ENCODE measurements at places on chromosomes 4 and X.

- DNase-seq: no peak
Observed at GRCh38 chr4:4874254-4874653, 14.8 kb downstream of the MSX1 start.

- DNase-seq: no peak
Observed at GRCh38 chr4:25993395-25994185, 79.6 kb downstream of the SMIM20 start.

- no peak for DNase-seq
Observed at GRCh38 chr4:172892300-172892699, 276.3 kb upstream of the GALNT7 start.

DNA sequence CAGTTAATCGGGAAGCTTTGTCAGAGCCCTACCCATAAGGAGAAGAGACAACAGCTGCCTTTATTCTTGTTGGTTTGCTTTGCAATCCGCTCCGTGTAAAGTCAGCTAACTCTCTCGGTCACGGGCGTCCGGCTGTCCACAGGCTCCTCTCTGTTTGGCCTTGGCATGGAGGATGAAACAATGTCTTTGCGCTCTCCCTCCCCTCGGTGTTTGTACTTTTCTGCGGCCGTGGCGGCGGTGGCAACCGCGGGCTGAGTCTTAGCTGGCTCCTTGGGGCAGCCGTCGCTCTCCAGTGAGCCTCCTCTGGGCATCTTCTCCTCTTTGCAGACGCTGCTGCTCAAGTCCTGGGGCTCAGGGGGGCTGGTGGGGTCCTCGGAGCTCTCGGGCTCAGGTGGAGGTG, 10.6 kb upstream of the IRAK1 start:
- DNase-seq: no peak

DNA sequence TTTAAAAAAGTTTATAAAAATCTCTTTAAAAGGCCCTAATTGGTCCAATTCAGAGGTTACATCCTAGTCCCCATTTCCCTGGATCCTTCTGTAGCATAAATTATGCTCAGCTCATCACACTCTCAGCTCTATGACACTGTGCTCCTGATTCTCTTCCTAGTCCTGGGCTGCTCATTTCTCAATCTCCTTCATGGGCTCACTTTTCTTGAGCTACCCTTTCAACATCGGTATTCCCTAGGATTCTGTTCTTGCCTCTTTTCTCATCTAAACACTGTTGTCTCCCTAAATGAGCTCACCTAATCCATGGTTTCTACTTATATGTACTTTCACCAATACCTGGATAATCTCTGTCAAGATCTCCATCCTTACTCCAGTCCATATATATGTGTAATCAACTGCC, 14.7 kb downstream of the KLHL15 start:
- no peak for DNase-seq

DNA sequence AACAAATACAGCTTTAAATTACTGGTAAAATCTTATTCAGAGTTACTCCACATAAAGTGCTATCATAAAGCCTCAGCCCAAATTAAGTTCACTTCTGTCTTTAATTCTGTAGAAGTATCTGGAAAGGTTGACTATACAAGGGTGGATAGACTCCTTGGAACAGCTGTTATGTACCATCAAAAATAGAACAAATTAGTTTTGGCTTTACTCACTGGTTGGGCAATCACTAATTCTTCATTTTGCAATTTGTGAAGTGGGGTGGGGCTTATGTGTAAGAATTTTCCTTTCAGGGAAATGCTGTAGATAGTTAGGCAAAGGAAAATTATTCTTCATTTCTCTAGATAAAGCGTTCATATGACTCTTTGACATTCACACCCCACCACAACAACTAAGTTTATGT, 7.8 kb downstream of the DIAPH2 start:
- DNase-seq: no peak

GRCh38 chr4:4474476-4474875, 67.4 kb downstream of the STX18 start:
- no peak for DNase-seq

DNA sequence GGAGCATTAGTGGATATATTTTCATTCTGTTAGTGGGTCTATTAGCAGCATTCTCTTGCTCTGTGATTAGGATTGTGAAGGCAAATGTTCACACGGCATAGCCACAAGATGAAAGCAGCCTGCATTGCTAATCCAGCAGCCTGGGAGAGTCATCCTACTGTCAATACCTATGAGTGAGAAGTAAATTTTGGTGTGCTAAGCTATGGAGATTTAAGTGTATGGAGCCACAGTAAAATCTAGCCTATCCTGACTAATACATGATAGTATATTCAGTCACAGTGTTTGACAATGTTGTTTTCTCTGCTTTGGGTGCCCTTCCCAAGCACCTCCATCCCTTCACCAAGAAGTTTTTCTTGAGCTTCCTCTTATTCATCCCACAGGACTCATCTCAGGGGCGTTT, 47.2 kb upstream of the TMPRSS11F start:
- DNase-seq: no peak

- DNase-seq: no peak
Observed at GRCh38 chr4:56400560-56400959, 13.3 kb upstream of the AASDH start.

- DNase-seq: no peak
Observed at GRCh38 chr4:146645921-146646320, 7.2 kb downstream of the POU4F2 start.

DNA sequence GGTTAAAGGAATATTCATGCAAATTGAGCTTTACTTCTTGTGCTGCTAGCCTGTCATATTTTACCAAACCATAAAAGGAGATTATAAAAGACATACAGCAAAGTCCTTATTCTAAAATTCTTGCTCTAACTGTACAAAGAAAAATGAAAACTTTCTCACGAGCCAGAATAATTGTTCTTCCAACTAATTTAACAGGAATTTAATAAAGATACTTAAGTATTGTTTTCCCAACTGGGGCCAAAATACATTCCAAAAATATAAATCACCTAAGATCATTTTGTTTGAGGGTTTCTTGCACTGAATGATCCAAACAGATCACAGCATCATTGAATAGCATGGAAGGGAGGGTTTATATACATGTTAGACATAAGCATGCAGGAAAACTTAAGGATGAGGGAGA, 127.1 kb upstream of the PCDH18 start:
- DNase-seq: no peak

GRCh38 chrX:48896611-48897011, 957 bp downstream of the TIMM17B start:
- no peak for DNase-seq

DNA sequence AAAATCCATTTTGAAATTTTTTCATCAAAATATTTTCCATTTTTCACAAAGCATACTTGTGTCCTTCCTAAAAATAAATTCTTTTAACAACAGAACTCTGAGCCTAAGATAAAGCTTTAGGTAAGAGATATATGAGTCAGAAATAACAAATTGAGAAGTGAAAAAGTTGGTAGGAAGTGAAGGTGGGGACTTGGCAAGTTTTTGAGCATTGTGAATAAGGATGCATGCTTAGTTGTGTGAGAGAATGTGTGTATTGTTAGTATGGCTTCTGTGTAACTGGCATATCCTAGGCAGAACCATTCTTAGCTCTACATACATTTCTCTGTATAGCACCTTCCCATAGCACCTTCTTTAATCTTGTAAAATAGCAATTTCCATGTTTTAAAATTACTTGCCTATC, 6.8 kb downstream of the ASB5 start:
- DNase-seq: no peak

GRCh38 chr4:5889002-5889696, 3.7 kb downstream of the CRMP1 start:
- no peak for DNase-seq

- DNase-seq: no peak
Observed at GRCh38 chr4:2621419-2621818, 85.0 kb downstream of the FAM193A start.

DNA sequence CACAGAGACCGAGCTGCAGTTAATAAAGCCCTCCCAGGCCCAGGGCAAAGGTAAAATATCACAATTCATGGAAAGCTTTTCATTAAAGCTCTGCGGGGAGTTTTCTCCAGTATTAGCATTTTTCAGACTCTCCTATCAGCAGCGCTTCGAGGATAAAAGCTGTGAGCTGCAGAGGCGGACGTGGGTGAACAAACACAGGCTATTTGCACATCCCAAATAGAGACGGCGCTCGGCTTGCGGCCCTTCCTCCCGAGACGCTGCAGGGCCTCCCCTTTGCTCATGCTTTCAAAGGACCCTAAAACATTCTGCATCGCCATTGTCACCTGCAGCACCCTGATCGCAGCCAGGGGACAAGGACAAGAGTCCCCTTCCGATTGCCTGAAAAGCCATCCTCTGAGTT, 97.3 kb downstream of the SORCS2 start:
- no peak for DNase-seq

- no peak for DNase-seq
Observed at GRCh38 chr4:134019657-134020056, 181.9 kb downstream of the PABPC4L start.

DNA sequence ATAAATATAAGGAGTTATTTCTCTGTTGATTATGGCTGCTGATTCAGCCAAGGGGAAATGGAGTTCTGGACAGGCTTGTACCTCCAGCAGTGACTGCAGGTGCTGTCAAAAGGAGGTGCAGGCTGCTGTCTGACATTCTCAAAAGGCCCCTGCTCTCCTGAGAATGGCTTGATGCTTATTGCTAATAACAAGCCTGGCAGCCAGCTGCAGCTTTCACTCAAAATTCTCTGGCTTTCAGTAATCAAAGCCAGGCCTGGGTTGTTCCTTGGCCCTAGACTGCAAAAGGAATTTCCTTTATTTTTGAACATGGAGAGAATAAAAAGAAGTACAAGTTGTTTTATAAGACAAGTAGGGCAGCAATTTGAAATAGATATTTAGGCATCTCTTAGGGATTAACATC, 575.9 kb downstream of the MID1IP1 start:
- no peak for DNase-seq

GRCh38 chrX:118603981-118604380, 108.4 kb downstream of the DOCK11 start:
- DNase-seq: peak; percentile 4

- no peak for DNase-seq
Observed at GRCh38 chr4:23979534-23979933, 89.7 kb upstream of the PPARGC1A start.

- no peak for DNase-seq
Observed at GRCh38 chr4:163681208-163681821, 186.8 kb downstream of the TMA16 start.

- DNase-seq: no peak
Observed at GRCh38 chrX:30592831-30593230, 15.3 kb upstream of the TASL start.

DNA sequence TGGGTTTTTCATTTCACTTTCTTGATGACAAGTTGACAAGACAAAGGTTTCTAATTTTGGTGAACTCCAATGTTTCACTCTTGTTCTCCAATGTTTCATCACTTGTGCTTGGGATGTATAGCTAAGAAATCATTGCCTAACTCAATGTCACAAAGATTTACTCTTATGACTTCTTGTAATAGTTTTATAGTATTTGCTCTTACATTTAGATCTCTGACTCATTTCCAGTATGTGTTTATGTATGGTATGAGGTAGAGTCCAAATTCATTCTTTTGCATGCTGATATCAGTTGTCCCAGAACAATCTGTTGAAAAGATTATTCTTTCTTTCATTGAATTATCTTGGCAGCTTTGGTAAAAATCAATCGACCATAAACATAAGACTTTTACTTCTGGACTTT, 12.2 kb upstream of the NWD2 start:
- DNase-seq: no peak

DNA sequence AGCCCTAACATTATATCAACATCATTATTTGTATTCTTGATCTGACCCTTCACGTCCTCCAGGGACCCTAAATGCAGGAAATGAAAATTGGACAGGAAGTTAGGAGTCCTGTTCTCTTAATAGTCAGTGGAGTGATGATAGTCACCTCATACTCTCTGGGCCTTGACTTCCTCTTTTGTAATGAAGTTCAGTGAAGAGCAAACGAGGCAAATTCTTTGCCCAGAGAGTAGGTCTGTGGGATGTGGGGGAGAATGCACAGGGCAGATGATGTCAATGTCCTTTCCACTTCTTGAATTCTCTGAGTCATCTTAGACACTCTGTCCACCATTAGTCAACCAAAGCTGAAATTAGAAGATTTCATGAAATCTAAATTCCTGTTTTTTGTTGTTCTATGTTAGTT, 17.1 kb upstream of the GPRIN3 start:
- DNase-seq: no peak

DNA sequence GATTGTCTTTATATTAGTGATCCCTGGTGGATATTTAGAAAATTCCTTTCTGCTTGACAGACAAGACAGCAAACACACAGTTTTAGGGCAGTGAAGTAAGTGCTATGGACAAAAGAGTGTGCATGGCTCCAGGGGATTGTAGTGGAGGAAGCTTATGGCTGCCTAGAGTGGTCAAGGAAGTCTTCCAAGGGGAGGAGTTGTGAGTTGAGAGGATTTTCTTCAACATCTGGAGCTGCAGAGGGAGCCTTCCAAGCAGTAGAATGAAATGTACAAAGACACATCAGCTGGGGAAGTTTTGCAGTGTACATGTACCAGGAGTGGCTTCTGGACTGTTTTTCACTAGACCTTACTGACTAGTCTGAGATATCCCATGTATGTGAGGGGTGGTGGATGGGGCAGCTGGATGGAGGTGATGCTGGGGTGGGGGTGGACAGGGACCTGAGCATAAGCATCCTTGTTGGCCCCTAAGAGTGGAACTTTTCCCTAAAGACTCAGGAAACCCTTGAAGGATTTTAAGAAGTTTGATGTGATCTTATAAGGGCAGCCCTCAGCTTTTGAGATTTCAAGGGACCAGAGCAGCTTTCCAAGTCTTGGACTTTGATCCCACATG, 160.5 kb upstream of the TAPT1 start:
- DNase-seq: no peak

GRCh38 chr4:156948738-156949137, 22.9 kb downstream of the PDGFC start:
- DNase-seq: no peak

DNA sequence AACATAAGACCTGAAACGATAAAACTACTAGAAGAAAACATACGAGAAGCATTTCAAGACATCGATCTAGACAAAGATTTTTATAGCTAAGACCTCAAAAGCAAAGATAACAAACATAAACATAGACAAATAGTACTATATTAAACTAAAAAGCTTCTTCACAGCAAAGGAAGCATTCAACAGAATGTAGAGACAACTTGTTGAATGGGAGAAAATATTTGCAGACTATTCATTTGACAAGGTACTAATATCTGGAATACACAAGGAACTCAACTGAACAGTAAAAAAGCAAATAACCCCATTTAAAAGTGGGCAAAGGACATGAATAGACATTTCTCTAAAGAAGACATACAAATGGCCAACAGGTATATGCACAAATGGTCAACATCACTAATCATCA, 49.8 kb downstream of the MANBA start:
- no peak for DNase-seq

GRCh38 chrX:41708486-41708885, 15.5 kb upstream of the GPR82 start:
- DNase-seq: no peak

- no peak for DNase-seq
Observed at GRCh38 chr4:150525321-150525868, 56.6 kb upstream of the MAB21L2 start.

- DNase-seq: no peak
Observed at GRCh38 chr4:6453688-6453990, 18.8 kb downstream of the PPP2R2C start.
